ENCODE measurements at places on chromosomes 16 and 17.

DNA sequence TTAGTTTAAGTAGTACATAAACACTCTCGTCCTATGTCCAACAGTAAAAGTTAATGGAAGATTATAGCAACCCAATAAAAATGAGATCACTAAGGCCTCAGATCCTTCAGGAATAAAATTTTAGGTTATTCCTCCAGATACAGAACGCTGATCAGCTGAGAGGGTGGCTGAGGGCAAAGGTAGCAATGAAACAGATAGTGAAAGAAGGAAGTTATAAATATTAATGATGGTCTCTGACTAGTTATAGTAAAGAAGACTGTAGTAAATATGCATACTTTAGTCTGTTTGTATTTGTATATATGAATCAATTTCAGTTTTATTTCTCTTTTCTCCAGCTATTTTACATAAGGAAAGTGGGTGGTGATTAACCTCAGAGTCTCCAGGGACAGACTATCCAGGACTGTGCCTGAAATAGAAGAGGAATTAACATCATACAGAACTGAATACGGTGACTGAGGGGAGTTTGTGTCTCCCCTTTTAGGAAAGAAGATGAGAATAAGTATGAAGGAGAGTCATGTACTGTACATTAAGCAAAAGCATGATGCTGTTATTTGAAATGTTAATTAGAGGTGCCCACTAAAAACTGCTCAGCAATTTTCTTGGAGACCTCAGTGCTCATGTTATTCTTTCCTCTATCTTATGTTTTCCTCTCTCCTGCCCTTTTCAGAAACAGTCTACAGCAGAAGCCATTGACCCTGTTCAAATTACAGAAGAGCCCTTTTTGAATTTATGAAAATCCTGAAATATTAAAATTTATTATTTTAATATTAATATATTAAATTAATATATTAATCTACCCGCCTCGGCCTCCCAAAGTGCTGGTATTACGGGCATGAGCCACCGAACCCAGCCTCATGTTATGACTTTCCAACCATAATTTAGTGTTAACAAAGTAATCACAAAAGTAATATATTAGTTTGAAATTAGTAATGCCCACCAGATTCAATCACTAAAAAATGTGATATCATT, 36.5 kb upstream of the DHRS7B start:
- no peak for DNase-seq

DNA sequence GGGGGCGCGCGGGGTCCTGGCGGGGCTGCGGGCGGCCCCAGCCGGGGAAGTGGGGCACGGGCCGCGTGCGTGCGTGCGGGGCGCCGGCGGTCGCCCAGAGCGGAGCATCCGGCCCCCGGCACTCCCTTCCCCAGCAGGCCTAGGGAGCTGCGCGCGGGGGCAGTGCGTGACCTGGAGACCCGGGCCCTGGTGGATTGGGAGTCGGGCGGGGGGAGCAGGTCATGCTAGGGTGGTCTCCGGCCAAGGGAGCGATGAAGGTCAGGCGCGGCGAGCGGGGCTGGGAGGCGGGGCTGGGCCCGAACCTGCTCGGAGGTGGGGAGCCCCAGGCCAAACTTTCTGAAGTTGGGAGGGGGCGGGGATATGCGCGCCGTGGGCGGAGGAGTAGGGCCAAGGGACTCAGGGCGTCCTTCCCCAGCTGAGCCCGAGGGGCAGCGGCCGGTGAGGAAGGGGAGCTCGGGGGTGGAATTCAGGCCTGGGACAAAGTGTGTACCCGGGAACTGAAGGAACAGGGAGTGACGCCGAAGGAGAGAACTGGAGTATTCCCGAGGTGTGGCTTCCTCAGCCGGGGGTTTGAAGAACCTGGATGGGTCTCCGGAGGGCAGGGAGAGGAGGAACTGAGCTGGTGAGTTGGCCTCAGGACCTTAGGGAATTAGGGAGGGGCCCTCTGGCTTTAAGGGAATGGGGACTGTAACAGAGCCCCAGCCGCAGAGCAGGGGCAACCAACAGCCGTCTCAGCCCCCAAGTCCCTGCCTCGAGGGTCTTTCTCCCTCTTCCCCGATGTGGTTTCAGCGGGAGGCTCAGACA, 589 bp downstream of the XYLT2 start:
- no peak for DNase-seq

DNA sequence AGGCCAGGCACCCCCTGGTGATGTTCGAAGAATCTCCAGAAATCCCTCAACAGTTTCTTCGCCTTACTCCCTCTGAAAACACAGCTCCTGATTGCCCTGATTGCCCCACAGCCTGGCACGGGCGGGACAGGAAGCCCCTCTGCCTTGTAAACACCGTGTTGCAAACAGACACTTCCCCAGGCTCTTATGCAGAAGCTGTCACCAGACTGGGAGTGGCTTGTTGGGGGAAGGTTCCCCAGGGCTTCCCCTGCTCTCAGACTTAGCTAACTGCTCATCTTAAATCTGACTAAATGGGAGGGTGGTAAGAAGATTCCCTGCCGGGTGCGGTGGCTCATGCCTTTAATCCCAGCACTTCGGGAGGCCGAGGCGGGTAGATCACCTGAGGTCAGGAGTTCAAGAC, 11.2 kb downstream of the PIK3R5 start:
- peak; percentile 91 for DNase-seq

DNA sequence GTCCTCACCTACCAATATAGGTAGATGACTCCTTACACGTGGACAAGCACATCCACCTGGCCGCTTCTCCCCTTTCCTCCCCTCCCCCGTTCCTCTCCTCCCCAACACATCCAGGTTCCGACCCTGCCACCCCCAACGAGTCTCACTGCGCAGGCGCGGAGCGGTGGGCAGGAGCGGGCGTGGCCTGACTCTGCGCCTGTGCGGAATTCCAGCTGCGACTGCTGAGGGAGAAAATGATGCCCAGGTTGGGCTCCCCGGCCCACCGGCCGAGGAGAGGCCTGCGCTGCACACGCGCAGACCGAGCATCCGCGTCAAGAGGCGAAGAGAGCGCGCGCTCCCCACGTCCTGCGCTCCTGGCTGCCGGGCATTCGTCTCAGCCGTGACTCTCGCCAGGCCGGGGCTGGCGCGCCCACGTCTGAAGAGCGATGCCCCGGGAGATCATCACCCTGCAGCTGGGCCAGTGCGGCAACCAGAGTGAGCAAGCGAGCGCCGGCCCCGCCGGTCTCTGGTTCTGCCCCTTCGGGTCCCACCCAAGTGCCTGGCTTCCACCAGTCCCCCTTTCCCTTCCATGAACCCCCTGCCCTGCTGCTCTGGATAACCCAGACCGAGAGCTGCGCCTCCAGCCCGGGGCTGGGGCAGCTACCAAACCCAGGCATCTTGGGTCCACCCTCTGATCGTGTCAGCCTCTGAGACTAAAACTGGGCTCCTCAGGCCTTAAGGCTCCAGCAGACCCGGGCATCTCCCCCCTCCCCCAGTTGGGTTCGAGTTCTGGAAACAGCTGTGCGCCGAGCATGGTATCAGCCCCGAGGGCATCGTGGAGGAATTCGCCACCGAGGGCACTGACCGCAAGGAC, at the start of gene TUBG2:
TSS of gene TUBG2 (plus strand) at position 206 of the 853 bp plus-strand sequence. CDS start at position 426, 220 bp downstream.
- DNase-seq, result peak; percentile 71

GRCh38 chr17:27457731-27458523, 1.7 kb downstream of the KSR1 start:
- DNase-seq, result no peak

- DNase-seq, result no peak
These were observed 2.9 kb upstream of the RNF213 start for GRCh38 chr17:80257716-80258213.

DNA sequence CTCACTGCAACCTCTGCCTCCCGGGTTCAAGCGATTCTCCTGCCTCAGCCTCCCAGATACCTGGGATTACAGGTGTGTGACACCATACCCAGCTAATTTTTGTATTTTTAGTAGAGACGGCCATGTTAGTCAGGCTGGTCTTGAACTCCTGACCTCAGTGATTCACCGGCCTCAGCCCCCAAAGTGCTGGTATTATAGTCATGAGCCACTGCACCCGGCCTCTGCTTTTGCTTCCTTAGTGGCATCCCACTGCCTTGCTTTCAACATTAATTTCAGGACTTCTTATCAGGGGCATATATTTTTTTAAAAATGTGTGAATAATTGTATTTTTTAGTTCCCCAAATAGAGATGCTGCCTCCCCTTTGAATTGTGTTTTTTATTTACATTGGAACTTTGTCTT, 98.8 kb downstream of the SYCE1L start:
- DNase-seq, result no peak

DNA sequence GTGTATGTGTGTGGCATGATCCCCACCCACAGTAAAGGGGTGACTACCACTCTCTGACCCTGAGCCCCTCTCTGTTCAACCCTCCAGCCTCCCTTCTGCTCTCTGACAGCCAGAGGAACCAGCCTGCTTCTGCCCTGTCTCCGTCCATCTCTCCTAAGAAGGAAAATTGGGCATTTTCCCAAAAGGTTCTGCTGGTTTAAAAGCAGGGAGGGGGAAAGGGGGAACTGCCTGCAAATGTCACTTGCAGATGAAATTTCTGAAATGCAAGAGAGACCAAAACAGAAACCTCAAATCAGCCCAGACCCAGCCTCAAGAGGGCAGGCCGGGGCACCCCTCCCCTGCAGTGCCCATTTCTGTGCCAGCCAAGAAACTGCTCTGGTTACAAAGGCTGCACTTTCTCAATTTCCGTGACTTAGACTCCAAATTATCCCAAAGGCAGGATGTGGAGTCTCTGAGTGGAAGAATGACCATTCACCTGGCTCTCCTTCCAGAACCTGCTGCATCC, 197.9 kb downstream of the RBFOX3 start:
- no peak for DNase-seq

All from CD4-positive, alpha-beta T cell treated with Interleukin-15 for 1 hour (primary cell).